HTR-8/SVneo (cell line): ENCODE measurements at places on chromosomes 1 and 21.

DNA sequence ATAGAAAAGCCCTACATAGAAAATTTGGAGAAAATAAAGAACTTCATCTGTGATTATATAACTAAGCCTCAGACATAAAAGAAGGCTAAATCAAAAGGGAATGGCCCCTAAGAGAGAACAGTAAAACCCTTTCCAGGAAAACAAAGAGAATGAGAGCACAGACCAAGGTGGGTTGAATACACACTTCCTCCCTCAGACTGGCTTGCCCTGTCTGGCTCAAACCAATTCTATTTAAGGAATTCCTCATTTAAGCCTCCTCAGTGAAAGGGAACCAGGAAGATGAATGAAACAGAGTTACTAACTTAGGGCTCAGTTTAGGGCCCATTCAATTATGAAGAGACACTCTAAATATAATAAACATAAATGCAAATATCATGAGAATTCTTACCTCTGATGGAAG is 10.6 kb upstream of the SYT14 start:
- DNase-seq = no peak

DNA sequence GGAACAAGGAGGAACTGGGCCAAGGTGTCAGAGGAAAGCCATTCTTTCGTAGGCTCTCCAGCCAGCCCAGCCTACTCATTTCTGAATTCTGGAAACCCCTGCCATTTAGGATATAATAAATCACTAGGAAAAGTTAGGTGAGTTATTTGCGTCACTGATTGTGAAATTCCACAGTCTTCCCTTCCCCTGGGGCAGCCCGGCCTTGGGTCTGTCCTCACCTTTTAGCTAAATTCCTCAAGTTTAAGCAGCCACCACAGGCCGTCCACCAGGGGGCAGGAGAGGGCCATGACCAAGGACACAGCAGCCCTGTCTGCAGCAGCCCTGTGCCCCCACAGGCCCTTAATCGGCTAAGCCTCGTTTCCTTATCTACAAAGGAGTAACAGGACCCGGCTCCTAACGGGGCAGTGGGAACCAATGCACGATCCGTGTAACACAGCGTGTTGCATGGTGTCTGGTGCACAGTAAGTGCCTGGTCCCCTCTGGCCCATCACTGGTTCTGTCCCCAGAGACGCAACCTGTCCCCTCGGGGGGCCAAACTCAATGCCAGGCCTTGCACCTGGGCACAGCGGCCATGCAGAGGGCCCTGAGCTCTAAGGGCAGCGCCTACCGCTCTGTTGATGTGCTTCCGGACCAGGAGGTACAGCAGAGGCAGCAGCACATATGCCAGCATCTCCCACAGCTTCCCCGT is 18.1 kb downstream of the GPR157 start:
- peak; percentile 78 for DNase-seq

- DNase-seq = no peak
These were observed 21.0 kb upstream of the ERRFI1 start for GRCh38 chr1:8047112-8047511.

DNA sequence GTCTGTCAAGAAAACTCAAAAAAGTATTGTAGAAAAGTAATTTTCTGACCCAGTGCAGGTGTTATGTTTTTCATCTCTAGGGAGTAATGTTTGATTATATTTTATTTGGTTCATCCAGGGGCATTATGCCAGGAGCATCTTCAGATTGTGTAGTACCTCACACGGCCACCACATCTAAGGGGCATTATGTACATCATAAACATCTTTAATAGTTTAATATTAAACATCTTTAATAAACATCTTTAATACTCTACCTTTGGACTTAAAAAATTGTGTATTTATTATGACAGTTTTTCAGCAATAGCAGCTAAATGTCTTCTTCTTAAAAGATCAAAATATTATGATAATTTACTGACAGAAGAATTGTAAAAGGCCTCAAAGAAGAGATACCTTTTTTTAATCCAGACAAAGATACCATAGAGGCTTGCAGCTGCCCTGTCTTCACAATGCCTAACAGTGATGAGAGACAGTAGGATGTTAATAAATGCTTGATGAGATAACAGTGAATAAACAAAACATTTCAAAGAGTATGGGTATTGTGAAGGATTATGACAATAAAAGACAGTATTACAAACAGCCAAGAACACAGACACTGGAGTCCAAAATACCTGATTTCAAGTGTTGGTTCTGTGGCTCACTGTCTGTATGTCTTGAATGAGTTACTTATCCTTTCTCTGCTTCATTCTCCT is 240.9 kb upstream of the ADGRL2 start:
- no peak for DNase-seq

- DNase-seq = peak; percentile 95
These were observed 125.9 kb downstream of the RHOU start for GRCh38 chr1:228860911-228861831.

DNA sequence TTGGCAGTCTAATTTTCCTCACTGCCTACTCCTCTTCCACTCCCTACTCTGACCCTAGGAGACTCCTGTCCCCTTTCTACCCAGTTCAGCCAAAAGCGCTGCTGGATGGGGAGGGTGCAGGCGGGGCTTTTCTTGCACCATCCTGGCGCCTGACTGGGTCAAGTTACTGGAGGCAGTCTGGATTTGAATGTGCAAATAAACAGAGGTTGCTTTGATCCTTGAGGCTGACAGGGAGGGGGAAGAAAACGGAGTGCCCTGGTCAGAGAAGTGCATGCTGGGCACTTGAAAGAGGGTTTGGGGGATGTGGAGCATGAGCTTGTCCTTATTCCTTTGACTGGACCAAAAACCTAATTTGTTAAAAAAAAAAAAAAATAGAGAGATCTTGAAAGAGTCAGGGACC is 76.8 kb upstream of the SOX13 start:
- no peak for DNase-seq

DNA sequence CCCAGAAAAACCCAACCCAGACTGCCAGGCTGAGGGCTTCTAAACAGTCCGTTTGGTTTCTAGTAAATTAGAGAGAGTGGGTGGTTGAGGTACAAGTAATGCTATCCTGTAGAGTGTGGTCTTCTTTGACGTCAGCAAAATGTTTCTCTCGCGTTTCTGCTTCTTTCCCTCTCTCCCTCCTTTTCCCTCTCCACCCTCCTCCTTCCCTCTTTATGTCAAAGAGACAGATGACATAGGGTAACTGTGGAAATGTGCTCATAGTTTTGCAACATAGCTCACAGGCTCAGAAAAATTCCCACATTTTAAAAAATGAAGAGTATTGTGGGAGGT is 158.3 kb downstream of the TOMM20 start:
- no peak for DNase-seq

DNA sequence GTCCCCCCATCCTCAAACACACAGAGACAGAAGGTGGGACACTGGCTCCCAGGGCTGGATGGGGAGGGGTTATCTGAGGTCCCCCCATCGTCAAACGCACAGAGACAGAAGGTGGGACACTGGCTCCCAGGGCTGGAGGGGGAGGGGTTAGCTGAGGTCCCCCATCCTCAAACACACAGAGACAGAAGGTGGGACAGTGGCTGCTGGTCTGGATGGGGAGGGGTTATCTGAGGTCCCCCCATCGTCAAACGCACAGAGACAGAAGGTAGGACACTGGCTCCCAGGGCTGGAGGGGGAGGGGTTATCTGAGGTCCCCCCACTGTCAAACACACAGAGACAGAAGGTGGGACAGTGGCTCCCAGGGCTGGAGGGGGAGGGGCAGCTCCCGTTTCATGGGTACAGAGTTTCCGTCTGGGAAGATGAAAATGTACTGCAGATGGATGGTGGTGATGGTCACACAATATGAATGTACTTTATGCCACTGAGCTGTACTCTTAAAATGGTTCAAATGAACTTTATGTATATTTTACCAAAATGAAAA is 69.2 kb downstream of the SCCPDH start:
- DNase-seq = no peak

DNA sequence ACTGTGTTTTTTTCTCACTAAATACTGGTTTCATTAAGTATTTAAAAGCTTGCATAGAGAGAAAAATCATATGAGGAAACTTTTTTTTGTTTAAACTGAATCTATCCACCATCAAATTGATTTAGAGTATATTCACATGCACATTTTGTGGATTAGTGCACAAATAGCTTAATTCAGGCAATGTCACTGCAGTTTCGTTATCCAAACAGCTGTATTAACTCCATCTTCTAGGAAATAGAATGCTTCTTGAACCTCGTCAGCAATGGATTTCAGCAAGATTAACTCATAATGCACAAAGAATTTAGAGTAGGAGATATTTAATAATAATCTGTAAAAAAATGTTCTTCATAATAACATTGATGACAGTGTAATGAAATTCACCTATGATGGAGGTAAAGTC is 37.5 kb downstream of the NEXN start:
- DNase-seq = no peak

DNA sequence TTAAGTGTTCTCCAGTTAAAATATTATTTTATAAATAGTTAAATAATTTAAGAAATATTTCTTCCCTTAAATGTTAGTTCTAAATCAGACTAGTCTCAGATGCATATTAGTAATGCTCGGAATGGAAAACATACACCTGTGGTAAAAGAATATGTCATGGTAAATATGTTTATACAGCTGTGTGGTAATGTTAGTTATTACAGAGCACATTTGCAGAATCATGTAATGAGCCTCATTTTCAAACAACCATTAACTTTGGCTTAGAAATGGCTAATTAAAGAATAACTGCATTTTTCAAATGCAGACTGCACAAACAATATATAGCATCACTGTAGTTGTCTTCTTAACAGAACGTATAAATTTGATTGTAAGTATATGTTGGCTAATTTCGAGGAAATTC is 90.3 kb downstream of the DISP1 start:
- no peak for DNase-seq

DNA sequence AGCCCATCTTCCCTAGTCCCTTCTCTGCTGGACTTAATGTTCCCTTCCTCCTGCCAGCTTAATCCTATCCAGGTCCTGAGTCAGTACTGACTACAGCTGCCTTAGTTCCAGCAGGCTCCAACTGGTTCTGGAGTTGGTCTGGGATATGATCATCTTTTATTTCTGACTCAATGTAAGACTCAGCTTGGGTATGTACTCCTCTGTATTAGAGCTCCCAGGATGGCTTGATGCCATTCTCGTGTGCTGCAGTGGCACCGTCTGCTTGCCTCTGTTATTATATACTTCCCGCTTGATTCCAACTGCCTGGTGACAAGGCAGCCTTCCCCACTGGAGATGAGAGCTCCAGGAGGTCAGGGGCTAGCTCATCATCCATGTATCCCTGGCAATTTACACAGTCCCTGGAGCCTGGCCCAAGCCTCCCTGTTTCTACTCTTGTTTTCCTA is 164.4 kb upstream of the DPT start:
- DNase-seq = no peak

GRCh38 chr1:63701187-63701586 is 72.6 kb upstream of the ROR1 start:
- DNase-seq = no peak

GRCh38 chr1:156884560-156885184 is 8.8 kb upstream of the PEAR1 start:
- DNase-seq = no peak

DNA sequence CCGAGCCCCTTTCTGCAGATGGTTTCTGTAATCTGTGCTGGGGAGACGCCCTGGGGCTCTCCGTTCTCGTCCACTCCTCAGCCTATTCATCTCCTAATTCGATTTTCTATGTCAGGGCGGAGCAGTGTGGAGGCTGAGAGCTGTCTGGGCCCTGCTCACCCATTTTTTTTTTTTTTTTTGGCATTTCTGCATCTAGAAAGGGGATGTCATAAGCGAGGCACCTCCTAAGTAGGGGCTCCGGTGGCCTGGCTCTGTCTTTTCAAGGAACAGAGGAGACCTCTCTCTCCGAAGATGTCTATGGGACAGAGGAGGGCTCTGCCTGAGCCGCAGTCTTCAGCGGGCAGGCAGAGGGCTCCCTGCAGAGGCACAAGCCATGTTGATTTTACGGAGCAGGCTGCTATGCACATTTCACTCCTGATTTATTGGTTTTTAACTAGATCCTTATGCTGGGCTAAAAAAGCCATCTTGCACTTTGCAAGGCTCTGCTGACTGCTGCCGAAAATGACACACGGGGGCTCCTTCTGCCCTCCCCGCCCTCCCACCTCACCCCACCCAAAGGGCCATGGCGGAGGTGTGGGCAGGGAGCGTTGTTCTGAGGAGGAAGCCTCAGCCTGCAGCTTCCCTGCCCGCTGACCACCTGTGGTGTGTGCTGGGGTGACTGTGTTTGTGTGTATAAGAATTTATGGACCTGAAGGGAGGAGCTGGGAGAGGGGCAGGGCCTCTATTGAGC is 71.0 kb downstream of the FOXD2 start:
- DNase-seq = no peak

DNA sequence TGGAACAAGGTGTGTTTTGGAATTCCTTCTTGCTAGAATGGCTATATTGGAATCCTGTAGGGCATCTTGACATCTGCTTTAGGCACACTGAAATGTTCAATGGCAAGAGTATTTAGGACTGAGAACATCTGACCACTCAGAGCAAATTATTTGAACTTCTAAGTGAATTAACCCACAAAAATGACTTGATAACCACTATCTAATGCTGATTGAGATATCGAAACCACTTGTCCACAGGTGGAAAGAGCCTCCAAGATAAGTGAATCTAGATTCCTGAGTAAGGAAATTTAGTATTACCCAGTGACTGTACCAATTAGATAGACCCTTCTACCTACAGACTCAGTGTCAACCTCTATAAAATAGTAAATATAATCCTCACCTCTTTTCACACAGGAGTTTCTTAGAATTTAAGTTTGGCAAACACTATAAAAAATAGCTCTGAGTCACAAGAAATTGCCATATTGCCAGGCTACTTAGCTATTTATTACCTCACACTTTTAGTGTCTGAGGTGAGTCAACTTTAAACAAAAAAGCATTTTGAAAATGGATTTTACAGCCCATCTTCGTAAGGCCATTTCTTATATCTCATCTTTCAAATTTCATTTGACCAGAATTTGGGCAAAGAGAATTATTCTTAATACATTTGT is 421.8 kb downstream of the PTBP2 start:
- no peak for DNase-seq

- DNase-seq = no peak
These were observed 2.2 kb downstream of the LAMC2 start for GRCh38 chr1:183188240-183188639.

- DNase-seq = no peak
These were observed 153.4 kb downstream of the C1orf94 start for GRCh38 chr1:34330061-34330460.

GRCh38 chr1:6489383-6489765 is 2.1 kb downstream of the PLEKHG5 start:
- DNase-seq = no peak

- no peak for DNase-seq
These were observed 62.5 kb upstream of the TRAPPC10 start for GRCh38 chr21:43949499-43950208.

DNA sequence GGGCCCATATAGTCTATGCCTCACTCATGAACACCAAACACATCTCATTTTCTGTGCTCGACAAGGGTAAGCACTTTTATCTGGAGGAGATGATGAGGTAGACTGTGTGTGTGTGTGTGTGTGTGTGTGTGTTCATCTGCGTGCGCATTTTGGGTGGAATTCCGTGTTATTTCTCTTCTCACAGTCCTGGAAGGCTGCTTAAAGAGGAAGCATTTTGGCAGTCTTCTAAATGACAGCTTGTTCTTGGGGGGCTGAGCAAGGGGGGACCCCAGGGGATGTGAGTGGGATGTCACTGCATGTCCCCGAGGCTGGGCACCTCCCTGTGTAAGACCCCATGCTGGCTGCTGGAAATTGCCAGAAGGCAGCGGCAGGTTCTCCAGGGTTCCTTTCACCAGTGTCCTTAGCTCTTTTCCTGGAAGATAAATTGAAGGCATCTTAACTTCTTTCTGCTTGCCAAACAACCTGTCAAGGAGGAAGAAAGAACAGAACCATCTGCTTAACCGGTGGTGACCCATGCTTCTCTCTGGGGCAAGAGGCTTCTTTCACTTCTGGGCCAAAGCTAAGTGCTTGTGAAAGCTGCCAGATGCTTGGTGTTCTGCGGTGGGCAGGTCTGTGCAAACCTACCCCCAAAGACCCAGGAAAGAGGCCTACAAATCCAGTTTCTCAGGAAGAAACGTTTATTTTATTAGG is 9.9 kb upstream of the RD3 start:
- no peak for DNase-seq
